ENCODE measurements at places on chromosomes 11 and 22.

GRCh38 chr11:128891913-128892398 lies 800 bp downstream of the KCNJ5 start:
- no peak for DNase-seq

DNA sequence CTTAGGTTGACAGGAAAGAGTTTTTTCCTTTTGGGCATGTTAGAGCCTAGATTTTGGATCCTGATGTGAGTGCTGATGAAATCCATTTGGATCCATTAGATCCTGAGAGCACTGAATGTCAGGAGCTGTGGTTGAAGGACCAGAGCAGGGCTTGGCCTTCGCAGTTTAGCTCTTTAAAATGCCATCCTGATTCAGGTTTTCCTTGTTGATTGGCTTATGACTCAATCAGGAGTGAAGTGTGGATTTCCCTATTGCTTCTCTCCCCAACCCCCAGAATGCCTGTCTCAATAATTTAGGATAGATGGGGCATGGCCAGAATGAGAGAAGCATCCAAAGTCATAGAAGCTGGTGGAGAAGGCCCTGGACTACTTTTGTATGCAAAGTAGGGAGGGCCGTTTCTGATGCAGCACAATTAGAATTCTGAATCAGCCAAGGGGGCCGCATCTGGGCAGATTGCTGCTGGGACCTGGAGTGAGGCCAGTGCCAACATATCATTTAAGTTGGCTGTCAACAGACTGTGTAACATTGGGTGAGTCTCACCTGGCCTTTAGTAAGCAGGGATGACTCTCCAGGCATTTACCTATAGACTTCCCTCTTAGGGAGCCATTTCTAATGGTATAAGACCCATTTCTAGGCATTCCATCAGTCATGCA lies 80.5 kb downstream of the TEAD1 start:
- DNase-seq = no peak

- no peak for DNase-seq
Measured at GRCh38 chr11:34188181-34188580, 82.8 kb downstream of the NAT10 start.

DNA sequence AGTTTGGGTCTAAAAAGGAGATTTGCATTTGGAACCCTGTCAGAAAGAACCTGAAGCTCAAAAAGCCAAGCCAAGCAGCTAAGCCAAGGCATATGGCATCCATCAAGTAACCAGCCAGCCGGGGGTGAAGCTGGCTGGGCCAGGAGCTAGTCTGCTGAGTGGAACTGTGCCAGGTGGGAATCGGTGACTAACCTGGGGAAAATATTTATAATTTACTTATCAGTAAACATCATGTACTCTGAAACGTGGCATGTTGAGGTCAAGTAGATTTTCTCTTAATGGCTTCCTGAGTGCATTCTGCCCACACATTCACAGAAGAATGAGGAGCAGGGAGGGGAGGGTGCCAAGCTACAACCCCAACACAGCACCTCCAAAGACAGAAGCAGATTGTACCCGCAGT lies 70.5 kb upstream of the SESN3 start:
- DNase-seq = no peak

DNA sequence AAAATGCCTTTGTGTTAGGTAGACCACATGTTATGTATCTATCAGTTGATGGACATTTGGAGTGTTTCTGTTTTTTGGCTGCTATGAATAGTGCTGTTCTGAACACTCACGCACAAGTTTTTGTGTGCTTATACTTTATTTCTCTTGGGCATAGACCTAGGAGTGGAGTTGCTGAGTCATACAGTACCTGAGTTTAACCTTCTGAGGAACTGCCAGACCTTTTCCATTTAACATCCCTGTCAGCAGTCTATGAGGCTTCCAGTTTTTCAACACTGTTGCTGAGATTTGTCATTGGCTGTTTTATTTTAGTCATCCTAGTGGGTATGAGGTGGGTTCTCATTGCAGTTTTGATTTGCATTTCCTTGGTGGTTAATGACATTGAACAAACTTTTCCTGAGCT lies 4.4 kb downstream of the CTTN start:
- no peak for DNase-seq

DNA sequence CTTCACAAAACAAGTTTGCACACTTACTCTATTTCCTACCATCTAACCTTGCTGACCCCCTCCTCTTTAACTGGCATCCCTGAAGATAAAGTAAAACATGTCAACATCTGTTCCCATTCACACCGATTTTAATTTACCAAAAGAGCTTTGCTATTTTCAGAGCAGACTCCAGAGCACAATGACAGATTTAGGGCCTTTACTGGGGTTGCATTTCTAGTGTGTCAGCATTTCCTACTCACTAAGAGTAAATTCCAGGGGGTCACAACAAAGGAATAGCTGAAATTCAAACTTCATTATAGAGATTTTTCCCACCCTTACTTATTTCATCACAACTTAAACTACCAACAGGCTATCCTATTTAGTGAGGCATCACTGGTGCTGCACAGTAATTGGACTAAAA lies 60.8 kb downstream of the SOX6 start:
- DNase-seq = no peak
